Stimulated activated CD8-positive, alpha-beta memory T cell treated with anti-CD3 and anti-CD28 coated beads, Interleukin-15, amount 100 ng/mL, for 1 hour (primary cell): ENCODE measurements at places on chromosomes 12 and 14.

GRCh38 chr14:76918256-76918781 is 92.1 kb downstream of the LRRC74A start:
- DNase-seq, result no peak

DNA sequence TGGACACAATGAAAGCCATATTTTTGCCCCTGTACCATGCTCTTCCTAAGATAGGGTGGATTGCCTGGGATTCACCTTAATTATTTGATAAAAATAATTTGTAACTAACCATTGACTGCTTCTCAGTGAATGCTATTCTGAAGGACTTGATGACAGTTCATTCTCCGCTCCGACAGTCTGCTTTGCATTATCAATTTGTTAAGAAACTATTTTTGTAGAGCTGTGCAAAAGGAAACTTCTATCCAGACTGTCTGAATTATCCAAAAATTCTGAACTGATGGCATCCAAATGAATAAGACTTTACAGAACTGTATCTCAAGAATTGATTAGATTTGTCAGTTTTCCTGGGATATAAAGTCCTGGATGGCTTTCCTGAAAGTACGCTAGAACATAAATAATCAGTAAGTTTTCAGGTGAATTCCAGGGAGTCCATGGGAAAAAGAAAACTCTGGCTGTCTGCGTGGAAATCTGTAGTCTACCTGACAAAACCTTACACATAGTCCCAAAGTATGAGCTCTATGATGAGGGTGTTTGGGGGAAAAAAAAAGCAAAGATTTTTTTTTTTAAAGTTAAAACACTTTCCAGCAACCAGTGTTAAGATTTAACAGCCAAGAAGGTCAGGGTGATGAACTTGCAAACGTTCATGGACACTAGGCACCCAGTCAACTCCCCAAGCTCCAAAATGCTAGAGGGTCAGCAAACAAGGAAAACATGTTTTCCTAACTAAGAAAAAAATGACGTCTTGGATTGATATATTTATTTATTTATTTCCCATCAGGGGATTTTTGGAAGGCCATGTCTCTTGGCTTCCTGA is 291.1 kb upstream of the TBX3 start:
- DNase-seq, result no peak

- no peak for DNase-seq
Measured at GRCh38 chr14:99057576-99058083, 214.4 kb downstream of the BCL11B start.

GRCh38 chr14:92568621-92569479 is 55.3 kb downstream of the RIN3 start:
- DNase-seq, result no peak

- no peak for DNase-seq
Measured at GRCh38 chr14:71661441-71661840, 270.8 kb upstream of the RGS6 start.

GRCh38 chr12:124509676-124510300 is 57.6 kb downstream of the NCOR2 start:
- no peak for DNase-seq

- no peak for DNase-seq
Measured at GRCh38 chr12:6768990-6769389, 2.8 kb downstream of the PTMS start.

DNA sequence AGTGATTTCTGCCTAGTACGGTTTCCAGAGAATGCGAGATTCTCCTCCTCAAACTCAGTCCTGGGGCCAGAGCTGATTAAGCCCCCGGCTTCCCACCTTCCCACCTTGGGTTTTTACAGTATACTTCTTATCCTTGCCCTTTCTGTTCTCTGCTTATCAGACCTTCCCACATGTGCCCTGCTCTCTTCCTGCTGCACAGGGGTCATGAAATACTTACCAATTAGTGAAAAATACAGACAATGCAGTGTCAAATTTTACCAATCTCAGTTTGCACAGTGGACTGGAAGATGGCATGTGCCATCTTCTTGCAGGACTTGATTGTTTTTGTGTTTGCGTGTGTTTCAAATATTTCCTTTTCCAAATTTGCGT is 14.7 kb downstream of the SUSD6 start:
- no peak for DNase-seq

GRCh38 chr12:5556033-5556614 is 124.2 kb downstream of the NTF3 start:
- no peak for DNase-seq

- DNase-seq, result no peak
Measured at GRCh38 chr12:21580748-21581516, 23.7 kb downstream of the GYS2 start.

DNA sequence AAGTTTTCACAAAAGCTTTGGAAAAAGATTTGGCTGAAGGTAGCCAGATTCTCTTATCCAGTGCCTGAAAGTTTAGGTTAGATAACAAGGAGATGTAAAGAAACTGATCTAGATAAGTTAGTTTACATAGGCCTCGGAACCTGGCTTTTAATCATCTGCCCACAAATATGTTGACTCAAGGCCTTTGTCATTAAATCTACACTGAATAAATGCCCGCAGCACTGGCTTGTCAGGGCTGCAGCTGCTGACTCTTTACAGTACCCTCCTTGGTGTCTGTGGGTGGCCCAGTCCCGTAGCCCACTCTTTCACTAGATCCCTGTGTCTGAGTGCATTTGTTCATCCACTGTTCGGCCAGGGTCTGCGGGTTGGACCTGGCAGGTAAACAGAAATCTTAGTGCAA is 58.0 kb downstream of the TMEM116 start:
- no peak for DNase-seq
